ENCODE measurements at places on chromosomes 6 and 20.
A peak's percentile ranks its signal among the peaks of the same experiment; 100 is the strongest.

DNA sequence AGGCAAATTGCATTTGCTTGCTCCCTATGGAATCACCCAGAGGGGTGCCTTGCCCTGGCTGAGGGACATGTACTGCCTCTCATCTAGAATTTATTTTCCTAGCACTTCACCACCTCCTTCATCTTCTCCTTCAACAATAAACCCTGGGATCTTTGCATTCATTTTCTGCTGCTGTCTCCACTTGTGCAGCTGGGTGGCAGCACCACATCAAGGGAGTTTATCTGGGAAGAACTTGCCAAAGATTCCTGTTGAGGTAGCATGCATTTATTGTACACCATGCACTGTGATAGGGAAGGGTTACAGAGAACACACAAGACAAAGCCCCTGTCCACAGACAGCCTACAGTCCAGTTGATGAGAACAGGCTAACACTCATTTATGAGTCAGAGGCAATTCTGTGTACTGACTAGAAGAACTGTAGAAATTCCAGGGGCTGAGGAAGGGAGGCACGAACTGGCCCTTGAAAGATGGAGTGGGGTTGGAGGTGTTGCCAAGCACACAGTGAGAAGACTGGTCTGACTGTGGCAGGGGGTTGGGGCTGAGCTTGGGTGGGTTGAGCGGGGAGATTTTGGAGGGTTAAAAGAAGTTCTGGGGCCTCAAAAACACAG lies 17.5 kb downstream of the C20orf173 start:
- peak; percentile 36 for DNase-seq

DNA sequence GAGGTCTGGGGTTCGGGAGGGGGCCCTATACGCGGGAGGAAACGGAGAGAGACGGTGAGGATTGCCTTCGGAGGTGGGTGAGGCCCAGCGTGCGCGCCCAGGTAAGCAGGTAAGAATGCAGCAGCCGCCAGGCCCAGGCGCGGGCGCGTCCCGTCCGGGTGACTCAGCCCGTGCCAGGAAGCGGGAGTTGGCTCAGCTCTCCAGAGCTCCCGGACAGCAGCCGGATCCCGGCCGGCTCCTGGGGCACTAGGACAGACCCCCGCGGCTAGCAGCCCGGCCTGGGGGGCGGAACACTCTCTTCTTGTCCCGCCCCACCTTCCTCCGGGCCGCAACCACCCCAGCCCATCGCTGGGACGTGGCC lies 1.5 kb upstream of the MDFI start:
- DNase-seq = peak; percentile 54

GRCh38 chr6:129481706-129482105 lies 228.3 kb downstream of the ARHGAP18 start:
- DNase-seq = no peak

DNA sequence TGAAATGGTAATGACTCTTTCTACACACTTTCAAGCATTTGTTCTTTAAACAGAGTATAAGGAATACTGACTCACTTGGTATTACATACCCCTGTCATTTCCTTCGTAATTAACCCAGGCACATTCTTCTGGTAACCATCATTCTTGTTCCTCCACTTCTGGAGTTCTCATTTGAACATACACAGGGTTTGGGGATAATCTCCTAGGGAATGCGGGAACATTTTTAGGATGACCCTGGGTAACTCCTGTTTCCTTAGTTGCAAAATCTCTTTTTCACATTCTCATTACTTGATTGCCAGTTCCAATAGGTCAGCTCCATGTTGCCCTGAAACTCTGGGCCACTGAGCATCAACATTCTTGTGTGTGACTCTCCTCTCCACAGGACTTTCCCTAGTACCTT lies 51.5 kb upstream of the E2F3 start:
- DNase-seq = peak; percentile 20

- no peak for DNase-seq
Measured at GRCh38 chr6:149580880-149581279, 14.7 kb downstream of the GINM1 start.

Data from AG08396 (cell line).